Stimulated activated CD8-positive, alpha-beta memory T cell treated with anti-CD3 and anti-CD28 coated beads, Interleukin-2, amount 100 ng/mL, for 48 hours (primary cell): ENCODE measurements at places on chromosomes 4 and X.

GRCh38 chr4:183993676-183994075 is 88.6 kb downstream of the STOX2 start:
- no peak for DNase-seq

DNA sequence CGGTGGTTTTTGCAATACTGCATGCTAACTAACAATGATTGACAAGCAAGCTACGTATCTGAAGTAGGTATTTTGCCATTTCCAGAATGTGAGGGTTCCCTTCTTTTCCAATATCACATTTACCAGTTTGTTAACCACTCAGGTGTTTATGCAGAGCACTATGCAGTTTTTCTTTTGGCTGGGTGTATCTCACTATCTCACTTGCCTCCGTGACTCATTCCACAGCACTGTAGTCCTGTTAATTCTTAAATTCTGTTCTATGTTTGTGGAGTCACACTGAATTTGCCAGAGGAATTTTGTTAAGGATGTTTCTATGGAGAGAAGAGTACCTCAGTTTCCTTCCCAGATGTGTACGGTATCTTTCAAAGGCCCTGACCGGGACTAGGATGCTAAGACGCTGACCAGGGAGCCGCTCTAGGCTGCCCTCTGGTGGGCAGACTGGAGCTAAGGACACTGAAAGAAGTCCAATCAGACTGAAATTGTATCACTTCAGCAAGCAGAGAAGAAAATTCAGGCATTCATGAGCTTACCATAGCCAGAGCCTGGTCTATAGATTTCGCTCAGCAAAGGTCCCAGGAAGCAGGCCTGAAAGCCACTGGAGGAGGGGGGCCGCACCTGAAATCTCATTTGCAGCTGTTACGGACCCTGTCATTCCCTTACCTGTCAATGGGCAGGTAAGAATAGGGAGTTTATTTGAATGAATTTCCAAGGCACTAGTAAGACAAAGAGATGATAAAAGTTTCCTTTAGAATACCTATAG is 388.4 kb upstream of the SPOCK3 start:
- DNase-seq, result peak; percentile 15

DNA sequence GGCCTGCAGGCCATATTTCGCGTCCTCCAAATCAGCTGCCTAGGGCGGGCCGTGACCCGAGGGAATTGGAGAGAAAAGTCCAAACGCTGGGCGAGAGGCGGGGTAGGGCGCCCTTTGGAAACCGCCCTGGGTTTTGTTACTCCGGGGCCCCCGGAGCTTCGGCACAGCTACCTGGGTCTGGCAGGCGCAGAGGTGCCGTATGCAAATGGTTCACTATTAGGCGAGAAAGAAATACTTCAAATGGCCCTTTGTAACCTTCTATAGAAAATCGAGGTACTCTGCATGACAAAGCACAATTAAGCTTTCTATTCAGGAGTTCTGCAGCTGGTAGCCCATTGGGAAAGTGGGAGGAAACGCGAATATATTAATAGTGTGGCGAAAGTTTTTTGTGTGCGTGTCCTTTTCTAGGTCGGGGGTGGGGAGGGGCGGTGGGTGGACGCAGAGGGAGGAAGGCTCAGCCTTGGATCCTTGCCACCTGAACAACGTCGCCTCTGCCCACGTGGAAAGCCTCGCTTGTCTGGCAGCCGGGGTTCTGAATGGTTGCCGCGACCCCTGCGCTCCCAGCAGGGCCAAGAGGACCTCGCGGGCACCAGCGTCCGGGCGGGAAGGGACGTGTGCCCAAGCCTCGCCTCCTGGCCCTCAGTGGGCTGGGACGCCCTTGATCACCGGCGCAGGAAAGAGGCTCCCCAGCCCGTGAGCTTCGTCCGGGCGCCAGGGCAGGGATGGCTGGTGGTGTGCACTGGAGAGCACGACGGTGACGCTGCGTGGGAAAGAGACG is 9.5 kb downstream of the GSX2 start:
- no peak for DNase-seq

GRCh38 chrX:140697618-140698017 is 11.9 kb upstream of the LINC00632 start:
- DNase-seq, result no peak

DNA sequence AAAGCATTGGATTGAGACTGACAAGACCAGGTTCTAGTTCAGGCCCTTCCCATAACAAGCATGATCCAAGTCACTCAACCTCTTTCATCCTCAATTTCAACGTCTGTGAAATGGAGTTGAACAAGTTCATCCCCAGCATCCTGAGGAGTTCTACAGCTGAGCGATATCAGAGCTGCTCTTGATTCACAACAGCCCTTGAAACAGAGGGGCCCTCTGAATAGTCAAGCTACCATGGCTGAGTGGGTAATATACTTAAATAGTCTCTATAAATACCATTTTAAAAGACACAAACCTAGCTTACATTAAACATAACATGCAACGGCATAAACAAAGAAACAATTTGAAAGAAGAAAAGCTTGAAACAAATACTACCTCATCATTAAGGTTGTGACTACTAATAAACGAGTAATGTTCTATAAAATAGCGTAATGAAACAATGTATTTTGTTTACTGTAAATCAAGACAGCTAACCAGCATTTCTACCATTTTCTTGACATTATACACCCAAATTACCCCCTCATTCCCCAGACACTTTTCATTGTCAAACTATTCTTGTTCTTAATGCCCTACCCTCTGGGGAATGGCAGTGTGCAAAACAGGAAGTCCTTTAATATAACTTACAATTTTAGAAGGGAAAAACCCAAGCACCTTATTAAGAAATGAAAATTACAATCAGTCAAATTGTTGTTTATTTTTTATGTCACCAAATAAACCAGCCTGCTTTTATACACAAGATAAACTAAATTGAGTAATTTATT is 202.3 kb downstream of the PARM1 start:
- no peak for DNase-seq

- no peak for DNase-seq
Measured at GRCh38 chrX:39580043-39580442, 517.7 kb downstream of the BCOR start.

- peak; percentile 28 for DNase-seq
Measured at GRCh38 chrX:39491548-39492297, 606.0 kb downstream of the BCOR start.

- no peak for DNase-seq
Measured at GRCh38 chr4:118918388-118918787, 29.7 kb downstream of the SYNPO2 start.

DNA sequence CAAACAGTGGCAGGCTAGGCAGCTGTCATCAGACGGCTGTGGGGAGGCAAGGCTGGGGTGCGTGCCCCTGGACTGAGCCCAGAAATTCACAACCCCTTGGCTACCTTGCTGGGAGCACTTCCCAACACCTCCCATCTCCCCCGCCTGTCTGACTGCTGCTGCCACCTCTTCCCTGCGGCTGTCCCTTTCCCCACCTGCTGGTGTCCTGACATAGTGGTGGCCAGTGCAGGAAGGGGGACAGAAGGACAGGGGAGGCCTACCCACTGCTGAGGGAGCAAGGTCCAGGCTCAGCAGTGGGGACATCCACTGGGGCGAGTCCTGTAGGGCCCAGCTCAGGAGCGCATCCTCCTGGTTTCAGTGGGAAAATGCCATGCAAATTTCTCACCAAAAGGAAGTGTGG is 3.4 kb downstream of the ABCD1 start:
- DNase-seq, result no peak

DNA sequence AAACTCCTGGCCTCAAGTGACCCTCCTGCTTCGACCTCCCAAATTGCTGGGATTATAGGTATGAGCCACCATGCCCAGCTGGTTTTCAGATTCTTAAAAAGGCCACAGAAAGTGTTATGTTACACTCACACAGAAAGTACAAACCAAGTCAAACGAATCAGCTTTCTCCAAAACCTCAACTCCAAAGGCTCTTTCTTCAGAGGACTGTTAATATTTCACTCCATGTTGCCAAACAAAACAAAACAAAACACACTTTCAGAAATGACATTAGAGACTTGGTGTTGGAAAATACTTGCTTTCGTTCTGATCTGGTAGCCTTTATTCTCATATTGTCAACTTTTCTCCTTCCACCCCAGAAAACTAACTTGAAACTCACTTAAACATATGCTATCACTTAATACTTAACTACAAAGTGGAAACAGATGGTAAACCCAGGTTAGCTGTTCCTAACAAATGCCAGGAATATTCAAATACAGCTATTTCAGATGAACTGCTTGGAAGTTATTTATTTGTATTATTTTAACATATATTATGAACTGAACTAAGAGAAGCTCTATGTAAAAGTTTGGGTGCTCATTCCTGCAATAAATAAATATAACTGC is 34.7 kb downstream of the RLIM start:
- no peak for DNase-seq

DNA sequence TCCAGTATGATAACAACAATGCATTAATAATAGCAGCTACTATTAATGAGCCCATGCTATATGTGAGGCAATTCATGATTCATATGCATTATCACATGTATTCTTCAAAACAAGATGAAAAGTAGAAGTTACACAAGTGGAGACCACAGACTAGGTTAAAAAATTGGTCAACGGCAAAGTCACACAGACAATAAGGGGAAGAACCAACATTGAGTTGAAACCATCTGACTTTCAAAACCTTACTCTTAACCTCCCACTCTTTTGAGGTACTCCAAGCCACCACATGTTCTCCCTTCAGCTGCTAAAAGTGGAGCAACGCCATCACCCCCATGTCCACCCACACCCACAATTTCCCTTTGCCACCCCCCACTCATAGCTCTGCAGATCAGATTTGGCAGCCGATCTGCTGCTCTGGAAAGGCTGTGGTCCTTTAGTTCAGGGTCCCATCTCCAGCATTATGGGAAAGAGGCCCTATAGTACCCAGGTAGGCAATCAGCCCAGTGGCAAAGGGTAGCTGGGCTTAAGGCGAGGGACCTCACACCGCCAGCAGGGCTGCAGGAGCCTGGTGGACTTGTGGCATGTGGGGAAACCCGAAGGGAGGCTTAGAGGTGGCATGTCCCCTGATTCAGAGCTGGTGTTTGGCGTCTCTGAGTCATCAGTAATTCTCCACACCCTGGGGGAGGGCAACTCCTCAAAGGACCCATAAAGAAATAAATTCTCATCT is 33.5 kb upstream of the CYBB start:
- peak; percentile 13 for DNase-seq

DNA sequence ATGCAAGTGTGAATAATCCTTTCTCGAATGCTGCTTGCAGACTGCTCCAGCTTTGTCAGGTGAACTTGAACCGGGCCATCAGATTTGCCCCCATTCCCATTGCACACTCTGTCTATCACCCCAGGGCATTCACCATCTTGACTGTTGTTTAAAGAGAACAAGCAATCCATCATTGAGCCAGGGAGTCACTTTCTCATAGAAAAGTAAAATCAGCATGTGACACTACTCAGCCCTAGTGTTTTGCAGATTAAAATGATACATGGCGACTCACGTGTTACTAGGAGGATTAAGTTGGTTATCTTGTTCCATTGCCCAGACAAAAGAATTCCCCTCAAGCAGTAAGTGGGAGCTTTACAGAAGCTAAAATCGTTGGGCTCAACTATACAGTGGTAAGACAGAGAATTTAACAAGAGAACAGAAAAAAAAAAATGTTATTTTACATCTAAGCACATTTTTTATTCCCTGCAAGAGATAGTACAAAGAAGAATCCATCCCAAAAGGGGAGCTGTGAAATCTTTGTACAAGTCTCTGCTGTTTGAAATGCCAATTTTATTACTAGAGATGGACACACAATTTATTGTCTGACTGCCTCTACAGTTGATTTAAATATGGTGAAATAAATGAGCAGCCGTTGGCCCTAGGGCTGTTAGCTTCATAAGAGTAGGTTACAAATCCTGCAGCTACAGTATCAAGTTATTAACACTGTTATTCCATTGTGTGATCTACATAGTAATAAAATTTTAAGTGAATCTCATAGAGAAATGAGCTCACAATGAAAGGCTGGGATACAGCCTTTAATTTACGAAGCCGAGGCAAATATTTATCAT is 67.5 kb downstream of the NEUROG2 start:
- DNase-seq, result no peak

DNA sequence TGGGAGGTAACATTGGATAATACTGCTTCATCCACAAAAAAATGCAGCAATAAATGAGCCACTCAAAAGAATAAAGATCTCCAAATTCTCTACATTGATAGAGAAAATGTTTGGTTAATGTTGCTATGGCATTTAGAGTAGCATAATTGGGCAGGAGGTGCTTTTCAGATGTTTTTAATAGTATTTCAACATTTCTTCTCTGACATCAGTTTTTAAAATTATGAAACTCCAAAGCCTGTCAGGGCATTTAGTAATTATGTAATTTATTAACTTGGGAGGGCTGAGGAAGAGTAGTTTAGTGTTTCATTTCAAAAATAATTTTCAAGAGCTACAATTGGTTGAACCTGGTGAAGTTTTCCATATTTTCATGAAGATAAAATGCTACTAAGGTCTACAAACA is 211.3 kb upstream of the INTU start:
- DNase-seq, result no peak

DNA sequence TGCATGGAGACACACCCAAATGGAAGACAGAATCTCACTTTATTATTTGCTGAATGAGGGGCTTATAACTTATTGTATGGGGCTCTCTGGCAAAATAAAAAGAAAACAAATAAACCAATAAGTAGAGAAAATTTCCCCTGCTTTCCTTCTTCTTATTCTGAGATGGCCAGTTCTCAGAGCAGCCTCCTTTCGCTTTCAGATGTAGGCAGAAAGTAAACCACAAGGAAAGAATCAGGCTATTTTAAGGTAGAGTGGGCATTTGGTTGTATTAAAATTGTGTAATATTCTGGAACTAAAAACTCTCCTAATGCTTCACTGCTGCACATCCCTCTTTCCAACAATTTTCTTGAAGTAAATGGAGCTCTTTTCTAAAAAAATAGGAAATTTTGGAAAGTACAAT is 241.8 kb downstream of the GALNTL6 start:
- DNase-seq, result no peak

DNA sequence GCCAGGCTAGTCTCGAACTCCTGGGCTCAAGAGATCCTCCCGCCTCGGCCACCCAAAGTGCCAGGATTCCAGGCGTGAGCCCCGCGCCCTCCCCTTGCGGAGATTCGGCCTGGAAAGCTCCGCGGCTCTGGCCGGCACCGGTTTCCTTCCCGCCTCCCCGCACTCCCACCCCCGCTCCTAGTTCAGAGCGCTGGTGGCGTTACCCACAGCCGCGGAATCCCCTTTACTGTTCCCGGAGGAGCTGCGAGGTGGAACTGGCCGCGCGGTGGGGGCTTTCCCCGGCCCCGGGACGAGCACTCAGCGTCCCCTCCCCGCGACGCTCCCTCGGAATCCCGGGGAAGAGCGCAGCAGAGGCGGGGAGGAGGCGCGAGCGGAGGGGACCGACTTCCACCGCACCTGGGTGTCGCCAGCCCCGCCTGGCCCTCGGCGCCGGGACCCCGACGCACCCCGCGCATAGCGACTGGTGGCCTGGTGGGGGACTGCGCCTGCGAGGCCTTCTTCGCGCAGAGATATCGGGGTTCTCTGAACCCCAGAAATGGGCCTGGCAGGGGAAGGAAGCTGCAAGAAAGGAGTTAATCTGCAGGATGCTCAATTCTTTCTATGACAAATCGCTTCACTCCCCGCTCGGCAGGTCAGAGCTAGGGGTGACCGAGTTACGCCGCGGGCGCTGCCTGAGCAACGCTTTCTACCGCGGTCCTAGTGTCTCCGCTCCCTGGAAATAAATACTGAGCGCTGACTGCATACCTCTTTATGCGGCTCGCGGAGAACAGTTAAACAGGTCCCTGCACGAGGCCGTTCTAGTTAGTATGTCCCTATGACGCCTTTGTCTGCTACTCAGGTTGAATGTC is 14.6 kb upstream of the SLC25A4 start:
- peak; percentile 17 for DNase-seq

GRCh38 chrX:1600406-1601050 is 9.1 kb downstream of the AKAP17A start:
- no peak for DNase-seq
